ENCODE measurements at places on chromosomes 1 and 21.

DNA sequence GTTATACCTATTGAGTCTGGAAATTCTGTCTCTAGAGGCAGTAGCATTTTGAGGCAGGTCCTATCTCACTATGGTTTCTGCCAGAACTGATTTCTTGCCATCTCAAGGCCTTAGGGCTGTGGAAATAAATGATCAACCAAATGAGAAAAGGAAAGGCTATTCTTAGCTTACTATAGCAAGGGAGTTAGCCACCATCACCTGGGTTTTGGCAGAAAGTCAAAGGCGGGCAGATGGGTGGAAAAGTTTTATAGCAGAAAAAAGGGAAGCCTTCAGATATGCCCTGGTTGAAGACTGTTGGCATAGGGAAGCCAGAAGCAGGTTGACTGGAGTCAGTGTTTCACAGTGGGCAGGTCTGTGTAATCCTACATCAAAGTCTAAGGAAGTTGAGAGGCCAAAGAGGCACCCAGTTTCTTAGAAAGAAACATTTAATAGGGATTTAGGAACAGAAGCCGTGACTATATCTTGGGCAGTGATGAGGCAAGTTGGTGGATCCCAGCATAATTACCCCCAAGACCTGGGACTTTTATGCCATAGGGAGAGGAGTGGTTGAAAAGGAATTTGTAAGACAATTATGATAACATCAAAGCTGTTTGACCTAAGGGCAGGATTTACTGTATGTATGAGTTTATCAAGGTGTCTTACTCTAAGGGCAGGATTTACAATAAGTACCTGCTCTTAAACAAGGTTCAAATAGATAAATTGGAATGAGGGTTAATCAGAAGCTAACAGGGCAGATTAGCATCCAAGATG lies 29.7 kb downstream of the CTH start:
- no peak for DNase-seq

DNA sequence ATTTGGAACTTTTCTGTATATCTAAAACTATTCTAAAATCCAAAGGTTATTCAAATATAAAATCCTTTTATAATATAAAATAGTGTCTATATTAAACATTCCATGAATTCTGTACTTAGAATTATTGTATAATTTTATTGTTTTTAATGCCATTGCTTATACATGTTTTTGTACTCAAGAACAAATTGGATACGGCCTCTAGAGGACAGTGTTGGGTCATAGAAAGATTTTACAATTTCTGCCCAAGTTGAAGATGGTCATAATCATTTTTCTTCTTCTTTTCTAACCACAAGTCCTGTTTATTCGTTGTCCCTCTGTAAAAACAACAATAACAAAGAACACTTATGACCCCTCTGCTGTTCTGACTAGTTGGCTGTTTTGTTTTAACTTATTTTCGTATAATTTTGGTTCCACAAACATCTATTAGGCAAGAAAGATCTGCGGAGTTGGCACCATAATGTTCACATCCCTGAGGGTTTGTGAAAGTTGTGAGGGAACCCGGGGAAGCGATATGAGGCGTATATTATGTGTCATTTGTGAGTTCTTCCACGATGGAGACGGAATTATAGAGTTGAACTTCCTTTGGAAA lies 75.7 kb upstream of the KIF26B start:
- DNase-seq: peak; percentile 62

DNA sequence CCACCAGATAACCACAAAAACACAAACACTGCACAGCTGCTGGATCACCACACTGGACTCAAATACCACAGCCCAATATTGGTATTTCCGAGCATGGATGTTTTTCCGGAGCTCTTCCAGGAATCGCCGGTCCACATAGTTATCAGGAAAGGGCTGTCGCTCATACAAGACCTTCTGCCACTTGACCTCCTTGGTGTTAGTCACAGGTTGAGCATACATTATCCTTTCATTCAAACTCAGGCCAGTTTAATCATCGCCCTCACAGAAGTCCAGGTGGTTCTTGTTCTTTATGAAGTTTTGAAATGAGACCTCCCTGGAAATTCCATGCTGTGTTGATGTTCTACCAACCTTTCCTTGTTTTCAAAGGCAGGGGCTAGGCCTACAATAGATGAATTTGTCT lies 1.5 kb downstream of the PIGC start:
- DNase-seq: no peak

GRCh38 chr1:27940297-27940696 lies 5.5 kb downstream of the SMPDL3B start:
- peak; percentile 38 for DNase-seq

DNA sequence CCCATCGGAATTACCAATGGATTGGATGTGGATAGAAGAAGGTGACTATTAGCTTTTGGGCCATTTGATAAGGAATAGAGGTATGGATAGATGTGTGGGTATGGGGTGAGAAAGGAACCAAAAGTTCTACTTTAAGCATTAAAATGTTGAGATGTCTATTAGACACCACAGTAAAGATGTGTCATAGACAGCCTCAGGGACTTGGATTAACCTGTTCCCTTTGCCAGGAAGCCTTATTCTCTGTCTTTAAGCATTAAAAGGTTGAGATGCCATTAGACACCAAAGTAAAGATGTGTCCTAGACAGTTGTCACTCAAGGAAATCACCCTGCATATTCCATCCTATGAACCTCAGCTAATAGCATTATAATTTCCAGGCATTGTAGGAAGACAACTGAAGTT lies 11.0 kb upstream of the DENND1B start:
- no peak for DNase-seq

- DNase-seq: peak; percentile 85
Measured at GRCh38 chr1:66282343-66282852, 251.6 kb upstream of the SGIP1 start.

DNA sequence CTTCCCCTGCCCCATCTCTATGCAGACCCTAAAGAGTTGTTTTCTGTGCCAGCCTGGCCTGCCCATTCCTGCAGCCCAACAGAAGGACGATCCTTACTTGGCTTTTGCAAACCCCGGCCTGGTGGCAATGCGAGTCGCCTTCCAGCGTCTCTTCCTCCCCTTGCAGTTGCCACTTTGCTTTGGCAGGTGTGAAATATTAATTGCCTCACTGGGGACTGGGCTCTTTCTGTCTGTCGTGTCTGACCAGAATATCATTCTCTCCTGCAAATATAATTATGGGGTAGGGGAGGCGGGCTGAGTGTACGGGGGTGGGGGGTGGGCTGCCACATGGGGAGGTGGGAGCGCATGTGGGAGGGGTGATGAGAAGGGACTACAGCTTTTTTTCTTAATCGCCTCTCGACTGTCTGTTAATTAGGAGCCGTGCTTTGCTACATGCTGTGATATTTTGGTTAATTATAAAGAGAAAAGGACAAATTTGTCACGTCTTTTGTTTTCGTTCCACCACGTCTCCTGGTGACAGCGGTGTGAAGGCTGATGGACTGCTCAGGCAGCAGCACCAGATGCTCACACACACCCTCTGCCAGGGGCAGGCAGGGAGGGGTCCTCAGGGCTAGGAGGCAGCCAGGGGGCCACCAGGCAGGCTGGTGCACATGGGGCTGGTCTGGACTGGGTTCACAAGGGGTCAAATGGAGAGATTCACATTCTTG lies 80.1 kb upstream of the CD34 start:
- no peak for DNase-seq

DNA sequence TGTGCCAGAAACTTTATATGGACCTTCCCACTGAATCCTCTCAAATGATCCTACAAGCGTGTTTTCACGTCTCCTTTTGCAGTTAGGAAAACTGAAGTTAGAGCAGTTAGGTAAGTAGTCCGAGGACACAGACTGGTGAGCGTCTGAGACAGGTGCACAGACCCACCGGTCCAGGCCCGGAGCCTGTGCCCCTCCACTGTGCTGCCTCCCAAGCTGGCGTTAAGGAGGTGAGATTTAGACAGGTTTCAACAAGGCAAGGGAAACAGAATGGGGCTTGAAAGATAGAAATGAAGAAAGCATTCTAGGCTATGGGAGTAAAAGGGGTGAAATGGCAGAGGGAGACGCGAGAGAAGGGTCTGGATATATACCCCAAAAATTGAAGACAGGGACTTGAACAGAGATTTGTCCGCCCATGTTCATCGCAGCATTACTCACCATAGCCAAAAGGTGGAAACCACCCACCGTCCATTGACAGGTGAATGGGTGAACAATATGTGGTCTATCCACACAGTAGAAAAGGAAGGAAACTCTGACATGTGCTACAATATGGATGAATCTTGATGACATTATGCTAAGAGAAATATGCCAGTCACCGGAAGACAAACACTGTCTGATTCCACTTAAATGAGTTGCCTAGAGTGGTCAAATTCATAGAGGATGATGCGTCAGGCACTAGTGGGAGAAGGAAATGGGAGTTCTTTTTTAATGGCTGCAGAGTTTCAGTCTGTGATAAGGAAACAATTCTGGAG lies 15.7 kb upstream of the PKP1 start:
- peak; percentile 84 for DNase-seq

DNA sequence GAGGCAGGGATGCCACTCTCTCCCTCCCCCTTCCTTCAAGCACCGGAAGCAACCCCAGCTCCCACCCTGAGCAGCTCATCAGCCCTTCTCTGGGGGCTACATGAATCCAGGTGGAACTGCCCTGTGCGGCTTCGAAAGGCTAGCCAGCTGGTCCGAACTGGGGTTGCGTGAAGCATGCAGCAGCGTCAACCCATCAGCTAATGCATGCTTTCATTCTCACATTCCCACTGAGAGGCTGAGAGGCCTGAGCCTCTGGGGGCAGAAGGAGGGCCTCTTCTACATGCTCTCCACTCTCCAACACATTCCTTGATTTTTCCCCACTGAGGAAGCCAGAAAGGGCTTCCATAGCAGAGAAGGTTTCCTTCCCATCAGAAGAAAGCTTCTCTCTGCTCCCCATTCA lies 5.6 kb downstream of the RXRG start:
- no peak for DNase-seq

- DNase-seq: no peak
Measured at GRCh38 chr21:18000981-18001686, 182.0 kb upstream of the C21orf91 start.

DNA sequence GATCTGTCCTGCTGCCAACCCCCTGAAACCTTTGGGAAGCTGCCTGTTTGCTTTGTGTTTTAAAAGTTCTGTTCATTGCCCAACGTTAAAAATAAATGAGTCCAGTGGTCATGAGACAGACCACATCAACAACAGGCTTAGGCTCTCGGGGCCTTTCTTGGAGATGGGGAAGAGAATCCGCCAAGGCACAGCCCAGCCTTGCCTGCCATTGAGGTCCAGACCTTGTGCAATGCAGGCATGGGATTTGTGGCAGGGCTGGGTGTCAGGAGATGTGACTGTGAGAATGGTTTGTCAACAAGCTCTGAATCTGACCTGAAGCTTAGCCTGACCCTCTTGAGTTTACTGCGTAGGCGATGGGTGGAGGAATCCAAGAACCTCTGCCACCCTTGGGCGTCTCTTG lies 4.2 kb downstream of the SPSB1 start:
- DNase-seq: no peak

DNA sequence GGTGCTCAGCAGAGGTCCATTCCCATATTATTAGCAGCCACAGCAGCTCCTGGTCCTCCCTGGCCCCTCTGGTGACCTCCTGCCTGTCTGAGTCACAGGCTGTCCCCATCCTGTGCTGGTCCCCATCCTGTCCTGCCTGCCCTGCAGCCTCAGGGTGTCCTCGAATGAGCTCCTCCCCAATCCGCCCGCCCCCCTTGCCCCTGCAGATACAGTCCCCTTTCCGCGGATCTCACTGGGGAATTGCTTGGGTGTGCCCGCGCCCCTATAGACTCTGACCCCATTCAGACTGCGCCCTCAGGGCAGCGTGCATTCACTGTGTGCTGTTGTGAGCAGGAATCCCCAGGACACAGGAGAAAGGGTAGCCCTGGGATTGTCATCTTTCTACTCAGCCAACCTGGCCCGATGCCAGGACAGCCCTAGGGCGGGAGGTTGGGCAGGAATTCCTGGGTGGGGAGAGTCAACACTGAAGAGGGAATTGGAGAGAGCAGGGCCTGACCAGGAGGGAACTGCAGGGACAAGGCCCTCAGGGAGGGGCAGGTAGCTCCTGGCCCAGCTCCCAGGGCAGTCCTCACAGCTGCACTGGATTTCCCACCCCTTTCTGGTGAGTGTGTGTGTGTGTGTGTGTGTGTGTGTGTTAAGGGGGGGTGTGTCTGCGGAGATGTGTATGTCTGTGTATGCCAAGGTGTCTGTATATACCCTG lies 1.1 kb upstream of the GUCA2A start:
- DNase-seq: peak; percentile 53

DNA sequence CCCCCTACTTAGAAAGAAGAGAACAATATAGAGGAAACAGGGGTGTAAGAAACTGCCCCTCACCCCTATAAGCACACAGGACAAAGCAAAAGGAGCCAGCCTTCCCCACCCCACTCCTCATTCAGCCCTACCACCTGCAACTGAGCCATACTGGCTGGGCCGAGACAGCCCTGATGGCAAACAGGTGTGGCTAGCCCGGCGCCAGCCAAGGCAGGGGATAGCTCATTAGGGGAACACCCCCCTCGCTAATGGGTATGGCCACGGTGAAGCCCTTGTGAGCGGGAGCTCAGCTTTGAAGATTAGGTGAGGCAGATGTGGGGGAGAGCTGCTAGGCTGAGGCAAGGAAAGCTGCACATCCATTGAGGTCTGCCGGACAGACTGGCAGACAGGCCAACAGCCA lies 65.5 kb downstream of the ERI3 start:
- DNase-seq: no peak

GRCh38 chr1:8873506-8874229 lies 4.8 kb downstream of the ENO1 start:
- peak; percentile 98 for DNase-seq

- DNase-seq: no peak
Measured at GRCh38 chr1:7077136-7077535, 291.9 kb downstream of the CAMTA1 start.

GRCh38 chr1:23793018-23793781 lies 2.3 kb downstream of the LYPLA2 start:
- no peak for DNase-seq

GRCh38 chr1:167694691-167695090 lies 27.1 kb upstream of the MPZL1 start:
- no peak for DNase-seq

DNA sequence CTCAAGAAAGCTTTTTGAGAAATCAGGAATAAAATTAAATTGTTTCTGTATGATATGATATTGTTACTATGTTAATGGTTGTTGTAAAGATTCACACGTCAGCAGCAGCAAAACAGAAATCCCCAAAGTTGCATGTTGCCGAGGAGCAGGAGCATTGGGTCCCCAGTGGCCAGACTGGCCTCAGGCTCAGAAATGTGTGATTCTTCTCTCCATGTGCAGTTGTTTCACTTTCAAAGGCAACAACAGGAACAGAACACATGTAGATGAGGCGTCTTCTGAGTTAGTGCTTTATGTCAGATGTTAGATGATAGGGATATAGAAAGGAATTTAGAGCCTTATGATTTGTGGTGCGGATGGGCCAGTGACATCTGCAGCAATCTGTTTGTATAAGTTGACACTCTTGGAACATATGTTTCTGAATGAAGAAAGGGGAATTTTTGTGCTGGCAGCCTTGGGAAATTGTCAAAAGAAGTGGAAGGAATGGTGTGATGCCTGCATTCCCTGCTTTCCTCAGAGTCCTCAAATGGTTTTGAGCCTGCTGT lies 2.1 kb upstream of the TTLL7 start:
- no peak for DNase-seq
